H9 (cell line): ENCODE measurements at places on chromosomes 2 and 18.

- no peak for DNase-seq
Measured at GRCh38 chr2:53111406-53111805, 656.2 kb upstream of the CHAC2 start.

DNA sequence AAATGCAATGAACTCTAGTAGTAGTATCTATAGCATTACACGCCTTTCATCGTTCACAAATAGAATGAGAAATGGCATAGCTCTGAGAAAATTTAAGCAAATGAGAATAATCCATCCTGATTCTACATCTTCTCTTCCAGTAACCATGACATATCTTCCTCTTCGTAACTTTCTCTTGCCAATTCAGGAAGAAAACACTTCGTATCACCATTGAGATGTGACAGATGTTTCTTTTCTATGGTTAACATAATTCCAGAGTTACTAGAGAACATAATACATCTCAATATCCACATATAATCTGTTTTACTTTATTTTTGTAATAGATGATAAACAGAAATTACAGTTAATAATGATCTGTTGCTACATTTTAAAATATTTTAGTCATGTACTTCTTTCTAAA is 1527.4 kb downstream of the LRP1B start:
- no peak for DNase-seq

GRCh38 chr2:60484133-60484645 is 69.3 kb downstream of the BCL11A start:
- DNase-seq: peak; percentile 48

DNA sequence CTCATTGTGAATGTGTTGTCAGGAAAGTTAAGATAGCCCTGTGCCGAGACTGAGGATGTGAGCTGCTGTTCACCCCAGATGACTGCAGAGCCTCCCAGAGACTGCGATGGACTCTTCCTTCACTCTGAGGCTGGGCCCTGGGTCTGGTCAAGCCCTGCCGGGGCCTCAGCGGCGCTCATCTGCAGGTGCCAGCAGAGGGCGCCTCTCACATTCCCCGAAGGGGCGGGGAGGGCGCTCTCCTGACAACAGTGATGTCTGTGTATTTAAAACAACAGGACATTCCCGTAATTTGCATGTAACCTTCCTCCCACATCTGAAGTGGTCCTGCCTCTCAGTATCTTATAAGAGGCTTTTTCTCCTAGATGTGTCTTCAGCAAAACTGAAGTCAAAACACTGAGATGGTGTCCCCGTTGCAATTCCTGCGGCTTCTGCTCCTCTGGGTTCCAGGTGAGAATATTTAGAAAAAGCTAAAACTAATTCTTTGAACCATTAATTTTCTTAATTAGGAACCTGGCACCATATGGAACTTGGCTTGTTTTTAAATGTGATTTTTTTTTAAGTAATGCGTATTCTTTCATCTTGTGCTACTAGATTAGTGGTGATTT is 1377.9 kb downstream of the RPIA start:
- DNase-seq: no peak

DNA sequence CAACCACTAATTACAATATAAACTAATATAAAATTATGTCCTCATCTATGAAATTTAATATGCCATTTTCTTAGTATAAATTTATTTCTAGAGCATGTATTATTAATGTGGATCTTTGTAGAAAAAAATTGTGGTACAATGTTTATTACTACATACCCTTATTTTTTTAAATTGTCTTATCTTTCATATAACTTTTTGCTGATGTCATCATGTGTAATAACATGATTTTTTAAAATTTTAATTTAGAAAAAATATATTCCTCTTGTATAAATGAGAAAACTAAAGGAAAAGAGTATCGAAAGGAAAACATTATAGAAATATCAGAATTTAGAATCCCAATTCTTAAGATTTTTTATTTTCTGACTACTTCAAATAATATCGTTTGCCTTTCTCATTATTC is 49.9 kb downstream of the SCN2A start:
- DNase-seq: no peak

- DNase-seq: peak; percentile 69
Measured at GRCh38 chr2:127105656-127106456, 1.1 kb downstream of the BIN1 start.

- no peak for DNase-seq
Measured at GRCh38 chr18:3014503-3015203, 1.7 kb upstream of the LPIN2 start.

GRCh38 chr2:241620419-241620769 is 16.6 kb downstream of the THAP4 start:
- no peak for DNase-seq

DNA sequence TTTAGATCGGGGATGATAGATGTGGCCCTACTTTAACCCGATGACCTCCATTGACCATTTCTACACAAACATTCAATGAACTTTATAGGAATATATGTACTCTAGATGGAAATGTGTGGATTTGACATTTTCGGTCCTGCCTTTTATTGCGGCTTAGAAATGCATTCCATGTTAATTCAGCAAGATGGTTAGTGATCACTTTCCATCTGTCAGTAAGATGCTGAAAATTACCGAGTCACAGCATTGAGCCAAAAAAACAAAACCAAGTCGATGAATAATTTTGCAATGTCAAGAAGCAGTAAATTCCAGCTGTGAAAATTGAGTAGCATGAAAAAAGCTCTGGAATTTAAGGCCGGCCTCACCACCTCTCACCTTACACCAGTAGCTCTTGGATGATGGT is 1642.6 kb upstream of the NXPH2 start:
- no peak for DNase-seq

- DNase-seq: no peak
Measured at GRCh38 chr2:56234241-56234640, 50.5 kb downstream of the CCDC85A start.

DNA sequence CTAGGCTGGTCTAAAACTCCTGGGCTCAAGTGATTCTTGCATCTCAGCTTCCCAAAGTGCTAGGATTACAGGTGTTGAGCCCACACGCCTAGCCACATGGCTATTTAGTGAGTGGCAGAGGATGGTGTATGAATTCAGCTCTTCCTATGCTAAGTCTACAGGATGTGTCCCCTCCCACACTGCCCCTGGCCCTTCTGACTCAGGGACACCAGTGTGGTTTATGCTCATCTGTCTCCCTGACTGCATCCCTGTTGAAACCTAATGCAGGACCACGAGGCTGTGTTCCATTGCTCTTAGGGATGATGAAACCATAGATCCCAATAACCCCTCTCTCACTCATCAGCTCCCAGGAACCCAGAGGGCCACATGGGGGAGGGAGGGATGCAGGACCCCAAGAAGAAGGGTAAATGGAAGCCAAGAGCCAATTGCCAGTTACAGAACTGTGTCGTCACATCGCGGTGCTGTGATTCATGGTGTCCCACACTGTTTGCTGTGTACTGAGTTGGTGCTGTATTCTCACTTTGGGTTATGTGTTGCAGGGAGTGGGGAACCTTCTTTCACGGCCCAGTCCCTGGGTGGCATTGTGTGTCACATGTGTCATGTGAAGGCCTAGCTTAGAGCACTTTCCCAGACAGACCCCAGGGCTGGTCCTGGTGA is 102.9 kb upstream of the HAAO start:
- no peak for DNase-seq

DNA sequence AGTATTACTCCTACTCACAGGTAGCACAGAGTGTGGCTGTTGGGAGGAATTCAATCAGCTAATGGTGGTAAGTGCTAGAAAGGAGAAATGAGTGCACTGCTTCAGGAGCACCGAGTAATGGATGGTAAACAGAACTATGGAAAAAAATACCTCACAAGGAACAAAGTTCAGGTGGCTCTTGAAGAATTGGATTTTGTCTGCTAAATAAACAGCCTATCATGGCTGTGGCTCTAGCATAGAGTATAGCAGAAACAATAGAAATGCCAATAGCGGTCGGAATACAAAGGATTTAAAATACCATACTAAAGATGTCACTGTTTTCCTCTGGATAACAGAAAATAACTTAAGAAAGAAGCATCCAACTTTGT is 482.5 kb downstream of the NUP35 start:
- no peak for DNase-seq

- peak; percentile 38 for DNase-seq
Measured at GRCh38 chr2:139946690-139947089, 1166.5 kb upstream of the NXPH2 start.

GRCh38 chr2:8720741-8721140 is 38.9 kb downstream of the ID2 start:
- DNase-seq: no peak
